ENCODE measurements at places on chromosomes 3 and 15. TPM values are rescaled to one million over a fixed set of nuclear protein-coding genes. Genes with fewer than 3 reads are reported as not detected.

Gene COL6A5
- not detected for total RNA-seq

Gene EFCAB12
- not detected for total RNA-seq

DNA sequence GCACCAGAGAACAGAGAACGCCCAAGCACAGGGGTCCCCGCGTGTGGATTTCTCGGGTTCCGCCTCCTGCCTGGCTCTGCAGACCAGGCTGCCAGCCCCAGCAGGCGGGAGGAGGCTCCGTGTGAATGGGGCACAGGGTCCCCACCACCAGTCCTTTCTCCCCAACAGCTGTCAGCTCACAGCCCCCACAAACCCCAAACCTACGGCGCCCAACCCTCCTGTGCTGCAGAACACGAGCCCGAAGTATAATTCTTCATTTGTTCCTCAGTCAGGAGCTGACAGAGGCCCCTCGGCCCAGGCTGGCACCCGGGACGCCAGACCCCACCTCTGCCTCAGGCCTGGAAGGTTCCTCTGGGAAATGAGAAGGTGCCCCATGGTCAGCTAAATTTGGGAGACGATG lies 78.0 kb downstream of the TBC1D2B start:
- no peak for DNase-seq

- DNase-seq: no peak
Observed at GRCh38 chr15:28097656-28098359, 1.3 kb downstream of the OCA2 start.

DNA sequence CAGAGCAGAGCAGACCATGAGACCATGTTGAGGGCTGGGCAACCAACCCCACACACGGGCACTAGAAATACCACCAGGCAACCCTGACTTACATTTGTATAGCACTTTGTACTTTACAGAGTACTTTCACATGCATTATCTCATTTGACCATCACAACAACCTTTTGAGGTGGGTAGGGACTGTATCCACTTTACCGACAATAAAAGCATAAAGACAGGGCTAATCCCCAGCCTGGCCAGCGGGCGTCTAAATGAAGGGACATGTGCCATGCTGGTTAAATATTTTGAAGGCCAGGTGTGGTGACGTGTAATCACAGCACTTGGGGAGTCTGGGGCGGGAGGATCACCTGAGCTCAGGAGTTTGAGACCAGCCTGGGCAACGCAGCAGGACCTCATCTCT lies 23.6 kb downstream of the RASGRP1 start:
- DNase-seq: no peak

DNA sequence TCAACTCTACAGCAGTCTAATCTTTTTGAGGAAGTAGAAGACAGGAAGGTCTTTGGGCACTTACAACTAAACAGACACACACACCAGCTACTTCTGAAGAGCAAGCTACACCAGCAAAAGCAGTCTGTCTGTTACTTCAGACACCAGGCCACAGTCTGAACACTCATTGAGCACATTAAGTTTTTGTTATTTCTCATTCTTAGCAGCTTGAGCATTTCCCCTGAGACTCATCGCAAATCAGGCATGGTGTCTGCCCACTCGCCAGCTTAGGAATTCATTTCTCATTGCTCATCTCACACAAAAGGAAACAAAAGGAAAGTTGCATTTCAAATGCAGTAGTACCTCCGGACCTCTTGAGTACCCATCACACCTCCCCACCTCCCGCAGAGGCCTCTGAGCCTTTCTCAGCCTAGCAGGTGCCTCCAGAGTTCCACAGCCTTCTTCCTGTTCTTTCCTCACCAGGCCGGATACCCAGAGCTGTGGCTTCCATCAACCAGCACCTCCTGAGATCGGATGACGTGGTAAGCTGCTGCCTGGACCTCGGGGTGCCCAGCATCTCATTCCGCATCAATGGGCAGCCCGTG lies 302.0 kb downstream of the RYR3 start:
- DNase-seq: no peak

DNA sequence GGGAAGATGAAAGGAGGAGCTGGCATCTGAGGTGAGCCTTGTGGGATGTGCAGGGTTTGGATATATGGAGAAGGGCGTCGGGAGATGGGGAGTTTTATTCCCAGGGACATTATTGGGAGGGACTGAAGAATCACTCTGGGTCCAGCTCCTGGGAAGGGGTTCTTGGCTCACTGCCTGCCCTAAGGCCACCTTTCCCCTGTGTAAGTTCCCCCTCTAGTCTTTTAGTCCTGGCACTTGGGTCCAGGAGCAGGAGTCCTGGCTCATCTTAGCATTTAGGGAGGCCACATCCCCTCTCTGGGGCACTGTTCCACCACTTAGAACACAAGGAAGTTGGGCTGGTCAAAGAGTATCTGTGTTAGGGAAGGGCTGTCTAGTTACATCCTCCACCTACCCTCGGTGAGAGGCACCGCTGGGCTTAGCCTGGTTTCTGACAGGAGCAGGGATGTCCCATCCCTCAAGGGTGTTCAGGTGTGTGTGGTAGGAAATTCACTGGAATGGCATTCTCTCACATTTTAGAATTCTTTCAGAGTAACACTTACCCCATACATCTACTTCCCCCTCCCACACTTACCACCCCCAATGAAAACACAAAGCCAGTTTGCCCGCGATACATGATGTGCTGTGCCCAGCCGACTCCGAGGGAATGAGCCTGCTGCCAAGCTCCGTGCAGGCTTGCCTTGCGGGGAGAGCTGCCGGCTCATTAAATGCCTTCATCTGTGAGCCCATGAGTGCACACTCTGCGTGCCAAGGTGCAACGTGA lies 86.7 kb downstream of the FAM43A start:
- no peak for DNase-seq
